Suppressor macrophage treated with lipopolysaccharide for 4 hours (primary cell): ENCODE measurements at places on chromosomes 1 and 21.

- peak; percentile 40 for DNase-seq
Measured at GRCh38 chr1:67211589-67212563, 45.6 kb downstream of the IL23R start.

GRCh38 chr1:98054786-98055185, 134.0 kb upstream of the DPYD start:
- no peak for DNase-seq

GRCh38 chr1:66285618-66286270, 248.2 kb upstream of the SGIP1 start:
- DNase-seq: no peak

DNA sequence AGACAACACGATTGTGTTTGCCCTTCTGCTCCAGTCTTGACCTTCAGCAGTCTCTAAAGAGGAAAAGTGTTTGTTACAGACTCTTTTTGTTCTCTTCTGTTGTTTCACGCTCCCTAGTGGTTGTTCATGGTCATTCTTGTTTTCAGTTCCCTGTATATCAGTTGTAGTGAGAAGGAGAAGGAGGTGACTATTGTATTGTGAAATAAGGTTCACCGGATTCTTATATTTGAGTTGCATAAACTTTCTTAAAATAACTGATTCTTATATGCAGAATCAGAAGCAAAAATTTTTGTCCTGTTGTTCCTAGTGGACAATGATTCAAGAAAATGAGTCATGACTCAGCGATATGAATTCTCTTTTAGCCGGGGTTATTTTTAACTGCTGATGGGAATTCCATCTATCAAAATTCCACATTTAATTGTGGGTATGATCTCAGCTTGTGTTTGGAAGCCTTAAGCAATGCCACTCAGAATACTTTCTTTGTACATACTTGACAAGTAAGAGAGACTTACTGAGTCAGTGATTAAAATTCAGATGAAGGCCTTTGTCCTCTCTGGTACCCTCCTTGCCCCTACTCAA, 152.2 kb downstream of the CLEC20A start:
- peak; percentile 80 for DNase-seq

DNA sequence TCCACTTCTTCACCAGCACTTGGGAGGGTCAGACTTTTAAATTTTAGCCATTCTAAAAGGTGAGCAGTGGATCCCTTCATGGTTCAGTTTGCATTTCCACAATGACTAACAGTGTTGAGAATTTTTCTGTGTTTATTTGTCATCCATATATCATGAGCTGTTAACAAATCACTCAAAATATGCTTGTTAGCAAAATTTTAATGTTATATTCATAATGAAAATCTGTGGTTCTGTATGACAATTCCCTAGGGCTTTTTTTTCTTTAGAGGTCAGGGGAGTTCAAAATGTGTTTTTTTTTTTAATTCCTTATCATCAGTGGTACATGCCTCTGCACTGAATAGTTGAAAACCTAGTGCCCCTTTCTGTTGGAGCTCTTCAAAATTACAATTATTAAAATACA, 682.2 kb upstream of the ADGRL2 start:
- no peak for DNase-seq

DNA sequence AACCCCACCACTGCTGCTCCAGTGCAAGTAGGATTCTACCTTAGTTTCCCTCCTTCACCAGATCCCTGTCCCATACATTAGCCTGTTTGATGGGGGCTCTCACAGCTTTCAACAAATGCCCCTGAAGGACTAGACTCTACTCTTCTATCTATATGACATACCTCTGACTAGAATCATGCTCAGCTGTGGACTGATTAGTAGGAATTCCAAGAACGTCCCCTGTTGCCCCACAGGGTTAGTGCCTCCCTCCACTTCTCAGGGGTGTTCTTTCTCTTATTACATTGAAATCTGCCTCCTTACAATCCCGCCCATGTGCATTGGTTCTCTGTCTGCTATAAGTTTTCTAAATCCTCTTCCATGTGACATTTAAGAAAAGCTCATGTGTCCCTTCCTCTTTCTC, 375.9 kb upstream of the DUSP10 start:
- DNase-seq: no peak

DNA sequence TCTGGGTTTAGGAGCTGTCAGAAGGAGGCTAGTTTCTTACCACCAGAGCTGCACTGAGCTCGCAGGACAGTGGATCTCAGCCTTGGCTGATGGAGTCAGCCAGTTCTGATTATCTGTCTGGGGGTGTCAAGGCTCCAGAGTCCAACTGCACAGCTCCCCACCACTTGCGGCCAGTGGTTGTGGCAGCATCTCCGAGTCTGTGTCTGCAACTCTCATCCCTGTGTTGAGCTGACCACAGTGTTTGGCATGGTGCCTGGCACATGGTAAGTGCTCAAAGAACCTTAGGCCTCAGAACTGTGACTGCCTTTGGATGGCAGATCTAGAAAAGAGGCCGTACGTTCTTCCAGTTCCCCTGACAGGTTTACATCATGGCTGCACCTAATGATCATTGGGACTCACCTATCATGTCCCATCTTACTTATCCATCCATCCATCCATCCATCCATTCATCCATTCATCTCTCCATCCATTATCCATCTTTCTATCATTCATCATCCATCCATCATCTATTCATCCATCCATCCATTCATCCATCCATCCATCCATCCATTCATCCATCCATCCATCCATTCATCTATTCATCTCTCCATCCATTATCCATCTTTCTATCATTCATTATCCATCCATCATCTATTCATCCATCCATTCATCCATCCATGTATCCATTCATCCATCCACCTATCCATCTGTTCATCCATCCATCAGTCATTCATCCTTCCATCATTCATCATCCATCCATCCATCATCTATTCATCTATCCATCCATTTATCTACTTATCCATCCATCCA, 114.5 kb downstream of the CRYAA start:
- DNase-seq: no peak

DNA sequence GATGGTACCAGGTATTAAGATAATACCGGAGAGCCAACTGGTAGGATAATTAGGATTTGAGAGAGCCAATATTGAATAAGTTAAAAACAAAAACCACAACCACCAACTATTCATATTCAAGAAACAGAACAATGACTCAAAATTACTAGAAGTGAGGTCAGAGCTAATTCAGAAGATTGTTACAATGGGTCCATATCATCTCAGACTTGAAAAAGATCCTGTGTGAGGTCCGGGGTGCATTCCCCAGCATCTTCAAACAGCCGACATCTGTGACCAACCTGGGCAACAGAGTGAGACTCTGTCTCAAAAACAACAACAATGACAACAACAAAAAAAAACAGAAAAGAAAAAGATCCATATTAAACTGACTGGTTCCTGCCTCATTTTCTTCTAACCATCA, 18.6 kb downstream of the AK2 start:
- no peak for DNase-seq
